ENCODE measurements at places on chromosomes 16 and 17.

DNA sequence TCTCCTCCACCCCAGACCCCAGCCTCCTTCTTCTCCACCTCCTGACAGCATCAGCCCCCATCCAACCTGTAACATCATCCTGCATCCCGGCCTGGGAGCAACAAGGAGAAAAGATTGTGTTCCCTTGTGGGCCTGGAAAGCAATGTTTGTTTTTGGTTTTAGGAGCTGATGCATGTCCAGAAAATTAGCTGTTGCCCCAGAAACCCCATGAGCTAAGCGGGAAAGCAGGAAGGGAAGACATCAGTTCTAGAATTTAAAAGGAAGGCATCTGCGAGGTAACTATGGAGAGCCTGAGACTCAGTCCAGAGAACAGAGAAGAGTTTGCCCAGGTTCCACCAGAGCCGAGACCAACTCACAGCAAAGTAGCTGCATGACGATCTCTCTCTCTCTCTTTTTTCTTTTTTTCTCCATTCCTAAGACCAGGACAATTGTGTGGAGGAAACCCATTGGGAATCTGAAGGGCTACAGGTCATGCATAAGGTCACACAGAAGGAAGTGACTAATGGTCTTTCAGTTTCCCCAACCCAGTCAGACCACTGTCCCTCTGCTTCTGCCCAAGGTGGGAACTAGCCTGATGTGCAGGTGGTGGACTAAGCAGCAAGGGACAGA, 124.4 kb downstream of the SLC39A11 start:
- no peak for DNase-seq

DNA sequence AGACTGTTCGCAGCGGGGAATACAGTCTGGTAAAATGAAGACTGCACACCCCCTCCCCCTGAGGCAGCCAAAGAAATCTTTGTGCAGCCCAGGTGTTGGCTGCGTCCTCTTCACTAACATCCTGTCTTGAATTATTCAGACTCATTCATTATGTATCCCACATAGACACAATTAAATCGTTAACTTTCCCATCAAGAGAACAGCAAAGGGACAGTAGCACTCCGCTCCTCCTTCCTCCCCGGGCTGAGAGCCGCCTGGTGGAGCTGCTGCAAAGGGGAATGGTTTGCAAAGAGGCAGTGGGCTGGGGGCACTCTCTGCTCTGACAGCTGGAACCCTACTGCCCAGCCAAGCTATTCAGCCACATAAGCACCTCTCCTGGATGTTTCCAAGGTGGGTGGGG, 290.0 kb upstream of the SOX9 start:
- no peak for DNase-seq

- no peak for DNase-seq
Observed at GRCh38 chr16:29862383-29862883, 593 bp downstream of the CDIPT start.

DNA sequence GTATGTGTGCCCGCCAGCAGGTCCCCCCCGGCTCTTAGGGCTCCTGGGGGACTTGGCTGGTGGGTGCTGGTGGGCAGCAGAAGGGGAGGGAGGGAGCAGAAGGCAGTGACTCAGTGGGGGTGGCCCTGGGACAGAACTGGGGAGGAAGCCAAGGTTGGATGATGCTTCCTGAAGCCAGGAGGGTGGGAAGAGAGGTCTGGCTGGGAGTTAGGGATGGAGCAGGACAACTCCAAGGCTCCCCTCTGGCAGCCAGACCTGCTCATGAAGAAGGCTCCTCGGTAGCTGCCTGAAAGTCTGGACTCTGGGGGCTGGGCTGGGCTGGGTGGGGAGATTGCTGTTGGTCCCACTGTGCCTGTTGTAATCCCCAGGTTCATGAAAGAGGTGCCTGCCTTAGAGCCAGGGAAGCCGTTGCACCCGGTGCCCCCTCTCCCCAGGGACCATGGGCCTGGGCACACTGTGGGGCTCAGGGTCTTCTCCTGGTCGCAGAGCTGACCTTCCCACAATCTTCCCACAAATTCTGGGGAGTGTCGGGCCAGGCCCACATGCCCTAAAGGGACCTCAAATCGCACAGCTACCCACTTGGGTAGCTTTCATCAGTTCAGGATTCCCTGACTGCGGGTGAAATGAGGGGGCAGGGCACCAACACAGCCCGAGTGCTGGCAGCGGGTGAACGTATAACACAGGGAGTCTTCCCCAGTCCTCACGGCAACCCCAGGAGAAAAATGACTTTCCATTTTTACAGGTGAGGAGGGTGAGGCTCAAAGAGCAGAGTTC, 1.1 kb upstream of the PLEKHG4 start:
- DNase-seq: peak; percentile 38

- DNase-seq: no peak
Observed at GRCh38 chr17:27816946-27817345, 16.6 kb upstream of the NOS2 start.

DNA sequence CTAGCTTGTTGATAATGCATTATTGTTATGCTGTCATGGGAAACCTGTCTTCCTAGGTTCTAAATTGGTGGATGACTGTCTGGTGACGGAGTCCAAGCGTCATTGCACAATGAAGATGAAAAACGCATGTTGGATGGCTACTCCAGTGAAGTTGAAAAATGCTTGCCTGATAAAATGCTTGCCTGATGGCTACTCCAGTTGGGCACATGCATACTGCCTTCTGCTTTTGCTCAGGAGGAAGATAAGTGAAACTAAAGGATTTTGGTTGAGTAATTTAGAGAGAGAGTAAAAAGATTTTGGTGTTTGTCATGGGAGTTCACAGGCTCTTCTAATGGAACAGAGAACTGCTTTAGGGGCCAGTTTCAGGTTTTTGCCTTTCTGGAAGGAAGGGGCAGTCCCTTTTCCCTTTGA, 118.6 kb downstream of the PRKCA start:
- no peak for DNase-seq
